Activated CD8-positive, alpha-beta T cell treated with anti-CD3 and anti-CD28 coated beads, Interleukin-2, amount 10 ng/mL, durations not matched to agents 7 days and 5 days (primary cell): ENCODE measurements at places on chromosomes 3 and 15. TPM values are rescaled to one million over a fixed set of nuclear protein-coding genes. Genes with fewer than 3 reads are reported as not detected.
A peak's percentile ranks its signal among the peaks of the same experiment; 100 is the strongest.

FSTL1 gene
- 0.50 TPM for total RNA-seq

RASGRF1 gene
- total RNA-seq: not detected

NKIRAS1 gene
- 2.2 TPM for total RNA-seq

MME gene
- not detected for total RNA-seq

CISH gene
- total RNA-seq: 394 TPM

UBA7 gene
- 208 TPM for total RNA-seq

GOLGA8Q gene
- 5.5 TPM for total RNA-seq

GRCh38 chr3:12591997-12592715, 35.3 kb downstream of the MKRN2 start:
- DNase-seq: no peak

DNA sequence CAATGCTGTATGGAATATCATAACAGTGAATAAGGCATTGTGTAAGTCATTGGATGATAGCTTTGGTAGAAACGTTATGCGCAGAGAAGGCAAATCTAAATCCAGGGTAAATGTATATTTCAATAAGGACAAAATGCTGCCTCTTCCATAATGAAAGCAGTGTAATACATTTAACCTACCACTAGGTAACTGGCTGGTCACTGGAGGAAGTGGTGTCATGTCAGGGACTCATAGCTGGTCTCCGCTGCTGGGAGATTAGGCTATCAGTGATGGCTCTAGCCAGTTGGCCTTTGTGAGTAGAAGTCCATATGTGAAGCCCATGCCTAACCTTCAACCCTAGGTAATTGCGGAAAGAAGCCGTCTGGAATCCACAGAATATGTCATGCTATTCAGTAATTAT, 140.9 kb downstream of the NLGN1 start:
- no peak for DNase-seq

- no peak for DNase-seq
Observed at GRCh38 chr15:81411051-81411450, 37.0 kb upstream of the TMC3 start.

DNA sequence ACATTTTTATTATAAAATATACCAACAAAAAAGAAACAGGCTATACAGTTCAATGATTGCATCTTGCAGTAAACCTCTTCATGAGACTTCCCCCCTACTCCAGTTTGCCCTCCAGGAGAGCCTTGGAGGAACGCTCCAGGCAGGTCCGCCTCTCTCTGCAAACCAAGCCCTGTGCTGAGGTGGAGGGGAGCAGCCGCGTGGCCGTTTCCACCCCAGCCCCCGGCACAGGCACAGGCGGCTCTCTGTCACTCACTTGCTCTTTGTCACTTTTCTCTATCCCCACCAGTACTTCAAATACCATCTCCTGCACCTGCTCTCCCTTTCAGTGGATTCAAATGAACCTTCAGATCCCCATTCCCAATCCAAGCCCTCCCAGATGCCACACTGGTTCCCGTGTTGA, 479.9 kb downstream of the OCA2 start:
- no peak for DNase-seq

DNA sequence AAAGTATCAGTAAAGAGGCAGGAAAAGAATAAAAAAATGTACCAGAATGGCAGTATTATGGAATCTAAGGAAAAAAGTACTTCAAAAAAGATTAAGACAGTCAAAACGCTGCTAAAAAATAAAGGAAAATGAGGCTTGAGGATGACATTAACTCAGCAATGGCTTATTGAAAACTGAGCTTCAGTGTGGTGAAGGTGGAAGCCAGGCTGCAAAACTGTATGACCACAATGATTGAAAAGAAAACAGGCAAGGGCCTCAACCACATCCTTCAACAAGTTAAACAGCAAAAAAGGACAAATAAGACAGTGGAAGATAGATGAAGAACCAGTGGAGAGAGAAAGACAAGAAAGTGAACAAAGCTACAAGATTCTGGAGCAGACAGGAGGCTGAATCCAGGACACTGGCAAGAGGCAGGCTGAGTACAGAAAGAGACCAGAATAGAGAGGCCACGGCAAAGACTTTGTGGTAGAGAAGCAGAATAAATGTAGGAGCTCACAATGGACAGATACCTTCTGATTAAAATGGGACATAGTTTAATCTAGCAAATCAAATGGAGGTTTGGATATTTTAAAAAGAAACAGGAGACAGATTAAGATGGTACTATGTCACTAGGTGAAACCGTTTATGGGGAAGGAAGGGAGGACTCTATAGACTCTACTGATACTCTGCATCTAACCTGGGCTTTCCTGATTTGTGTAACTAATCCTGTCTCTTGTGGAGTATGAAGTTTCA, 86.1 kb downstream of the TJP1 start:
- DNase-seq: peak; percentile 23

GRCh38 chr3:88334187-88334868, 184.6 kb downstream of the C3orf38 start:
- no peak for DNase-seq

- DNase-seq: no peak
Observed at GRCh38 chr15:89116404-89116803, 28.1 kb downstream of the ABHD2 start.

DNA sequence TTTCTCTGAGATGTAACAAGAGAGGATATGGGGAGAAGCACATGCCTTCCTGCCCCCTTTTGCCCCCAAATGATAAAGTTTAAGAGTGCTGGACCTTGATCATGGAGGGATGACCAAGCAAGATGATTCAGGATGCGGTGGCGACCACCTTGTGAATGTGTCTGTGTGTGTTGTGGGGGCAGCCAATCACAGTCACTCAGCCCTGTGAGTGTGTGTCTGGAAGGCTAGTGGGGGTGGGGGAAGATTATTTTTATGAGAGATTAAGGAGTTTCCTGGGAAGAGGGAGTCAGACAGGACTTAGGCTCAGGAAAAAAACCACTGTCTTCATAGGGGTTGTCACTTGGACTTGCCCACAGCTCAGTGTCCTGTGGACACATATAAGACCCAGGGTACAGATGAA, 57.8 kb upstream of the KY start:
- DNase-seq: no peak

- no peak for DNase-seq
Observed at GRCh38 chr3:161423911-161424522, 52.7 kb upstream of the SPTSSB start.

DNA sequence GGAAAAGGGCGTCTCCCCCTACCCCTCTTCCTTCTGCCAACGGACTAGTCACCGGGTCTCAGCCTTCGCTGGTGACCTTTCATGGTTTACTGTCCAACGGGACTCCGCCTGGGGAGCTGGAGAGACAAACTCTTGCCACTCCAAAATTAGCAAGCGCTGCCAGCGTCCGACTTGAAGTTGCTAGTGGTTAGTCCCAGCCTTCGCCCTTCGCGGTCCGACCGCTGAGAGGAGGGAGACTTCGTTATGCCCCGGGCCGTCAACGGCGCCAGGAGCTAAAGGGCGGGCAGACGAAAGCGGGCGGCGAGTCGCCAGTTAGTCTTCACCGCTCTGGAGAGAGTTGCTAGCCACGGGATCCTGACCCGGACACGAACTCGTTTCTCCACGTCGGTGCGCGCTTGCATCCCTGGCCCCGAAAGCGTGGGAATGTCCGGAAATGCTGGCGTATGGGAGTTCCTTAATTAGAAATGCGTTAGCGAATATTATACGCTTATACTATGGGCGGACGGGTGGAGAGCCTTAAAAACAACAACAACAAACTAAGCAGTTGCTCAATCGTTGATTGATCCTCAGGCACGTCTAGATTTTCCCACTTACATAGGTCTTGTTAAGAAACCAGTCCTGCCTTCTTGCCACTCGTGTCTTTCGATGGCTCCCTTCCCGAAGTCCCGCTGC, 716 bp downstream of the SMC4 start:
- peak; percentile 57 for DNase-seq

- no peak for DNase-seq
Observed at GRCh38 chr3:4758957-4759656, 220.1 kb upstream of the BHLHE40 start.

- DNase-seq: peak; percentile 28
Observed at GRCh38 chr3:61250784-61251173, 473 bp downstream of the FHIT start.

- no peak for DNase-seq
Observed at GRCh38 chr3:12817343-12817710, 20.8 kb downstream of the CAND2 start.

DNA sequence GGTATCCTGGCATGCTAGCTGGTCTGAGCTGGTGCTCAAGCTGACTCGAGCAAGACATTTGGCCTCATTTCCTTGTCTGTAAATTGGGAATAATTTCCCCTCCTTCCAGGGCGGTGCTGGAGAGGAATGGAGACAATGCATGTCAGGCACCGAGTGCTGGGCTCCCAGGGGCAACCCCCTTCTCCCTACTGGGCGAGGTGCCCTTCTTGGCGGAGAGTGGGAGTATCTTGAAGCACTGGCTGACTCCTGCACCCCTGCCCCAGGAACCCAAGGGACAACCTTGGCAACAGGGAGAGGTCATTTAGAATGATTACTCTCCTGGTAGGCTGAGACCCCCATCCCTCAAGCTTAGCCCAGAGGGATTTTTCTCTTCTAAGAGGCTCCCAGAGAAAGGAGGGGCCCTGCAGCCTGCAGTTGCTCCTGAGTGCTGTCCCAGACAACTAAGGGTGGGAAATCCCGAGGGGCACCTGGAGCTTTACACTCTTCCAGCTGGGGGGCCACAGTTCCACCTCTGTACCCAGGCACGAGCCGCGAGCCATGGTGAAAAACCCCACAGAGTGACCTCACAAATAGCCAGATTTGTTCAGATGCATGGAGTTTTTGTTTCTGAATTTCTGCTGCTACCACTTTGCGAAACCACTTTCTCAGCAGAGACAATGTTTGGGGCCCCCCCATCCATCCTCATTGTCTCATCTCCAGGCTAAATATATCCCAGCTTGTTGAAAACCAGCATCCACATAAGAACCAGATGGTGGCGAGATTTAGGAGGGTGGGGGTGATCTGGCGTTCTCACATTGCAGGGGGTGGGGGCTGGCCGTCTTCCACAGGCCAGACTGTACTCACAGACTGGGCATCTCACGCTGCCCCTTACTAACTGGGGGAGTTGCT, 44.8 kb downstream of the ABTB1 start:
- no peak for DNase-seq

DNA sequence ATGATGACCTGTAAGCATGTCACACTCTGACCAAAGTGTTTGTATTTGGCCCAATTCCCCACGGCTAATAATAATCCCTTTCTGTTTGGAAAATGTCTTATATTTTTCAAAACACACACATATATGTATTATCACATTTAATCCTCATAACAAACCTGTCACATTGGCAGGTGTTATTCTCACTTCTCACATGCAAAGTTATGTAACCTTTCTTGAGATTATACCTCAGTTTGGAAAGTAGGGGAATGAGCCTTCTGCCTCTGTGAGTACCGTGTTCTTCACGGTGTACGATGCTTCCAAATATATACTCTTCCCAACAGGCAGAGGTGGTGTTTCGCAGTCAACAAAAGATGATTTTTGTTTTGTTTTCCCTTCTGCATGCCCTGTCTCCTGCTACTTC, 205.6 kb downstream of the TP63 start:
- DNase-seq: no peak

DNA sequence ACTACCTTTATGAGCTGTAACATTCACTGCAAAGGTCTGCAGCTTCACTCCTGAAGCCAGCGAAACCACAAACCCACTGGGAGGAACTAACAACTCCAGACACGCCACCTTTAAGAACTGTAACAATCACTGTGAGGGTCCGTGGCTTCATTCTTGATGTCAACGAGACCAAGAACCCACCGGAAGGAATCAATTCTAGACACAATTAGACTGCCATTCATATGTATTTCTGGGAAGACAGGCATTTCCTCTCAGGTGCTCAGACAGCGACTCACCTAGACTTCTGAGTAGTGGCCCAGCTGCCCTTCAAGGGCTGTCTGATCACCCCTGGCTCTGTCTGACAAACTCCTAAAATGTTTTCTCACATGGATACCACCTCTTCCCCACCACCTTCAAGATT, 506.8 kb downstream of the PDCD6IP start:
- DNase-seq: no peak

- no peak for DNase-seq
Observed at GRCh38 chr3:161070980-161071663, 34.0 kb downstream of the B3GALNT1 start.

DNA sequence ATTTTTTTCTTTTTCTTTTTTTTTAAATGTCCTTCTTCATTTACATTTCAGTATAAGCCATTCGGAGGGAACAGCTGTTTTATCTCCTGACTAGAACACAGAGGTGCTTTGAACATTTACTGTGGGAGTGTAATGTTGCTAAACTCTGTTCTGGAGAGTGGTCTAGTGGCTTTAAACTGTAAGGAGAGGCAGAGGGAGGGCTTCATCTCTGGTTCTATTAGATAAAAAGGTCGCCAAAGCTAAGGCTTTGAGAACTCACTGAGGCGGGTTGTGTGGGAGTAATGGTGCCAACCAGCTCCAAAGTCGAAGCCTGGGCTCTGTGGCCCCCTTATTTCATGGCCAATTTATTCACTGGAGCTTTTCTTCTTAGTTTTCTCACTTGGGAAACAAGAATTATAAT, 133.2 kb downstream of the ANXA2 start:
- DNase-seq: no peak
